Anterior cingulate cortex (tissue), 58 donors: ENCODE measurements at places on chromosomes 6 and 20.

DNA sequence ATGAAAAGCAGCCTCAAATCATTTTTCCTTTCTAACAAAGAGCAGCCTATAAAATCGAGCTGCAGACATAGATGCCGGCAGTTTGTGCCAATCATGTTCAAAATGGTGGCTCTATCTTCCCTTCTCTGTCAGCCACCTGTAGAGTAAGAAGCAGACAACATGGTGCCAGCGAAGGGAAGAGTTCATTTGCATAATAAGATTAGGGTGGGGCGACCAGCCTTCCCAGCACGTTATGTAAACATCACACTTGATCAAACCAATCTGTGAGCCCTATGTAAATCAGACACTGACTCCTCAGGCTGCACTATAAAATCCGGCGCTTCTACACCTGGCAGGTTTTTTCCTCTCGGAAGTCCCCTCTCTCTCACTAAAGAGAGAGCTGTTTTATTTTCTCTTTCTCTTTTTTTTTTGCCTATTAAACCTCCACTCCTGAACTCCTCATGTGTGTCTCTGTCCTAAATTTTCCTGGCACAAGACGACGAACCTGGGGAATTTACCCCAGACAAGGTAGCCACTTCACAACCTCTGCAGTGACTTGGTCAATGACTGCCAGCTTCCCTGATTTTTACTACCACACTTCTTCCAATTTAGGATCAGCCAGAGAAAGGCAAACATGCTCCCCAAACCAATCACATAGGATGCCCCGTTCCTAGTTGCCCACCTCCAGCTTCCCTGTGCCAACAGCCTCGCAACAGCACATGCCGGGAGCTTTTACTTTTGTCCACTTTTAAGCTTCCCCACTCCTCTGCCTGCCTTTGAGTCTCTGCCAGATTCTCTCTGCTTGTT is 12.9 kb downstream of the TPMT start:
- DNase-seq = no peak

DNA sequence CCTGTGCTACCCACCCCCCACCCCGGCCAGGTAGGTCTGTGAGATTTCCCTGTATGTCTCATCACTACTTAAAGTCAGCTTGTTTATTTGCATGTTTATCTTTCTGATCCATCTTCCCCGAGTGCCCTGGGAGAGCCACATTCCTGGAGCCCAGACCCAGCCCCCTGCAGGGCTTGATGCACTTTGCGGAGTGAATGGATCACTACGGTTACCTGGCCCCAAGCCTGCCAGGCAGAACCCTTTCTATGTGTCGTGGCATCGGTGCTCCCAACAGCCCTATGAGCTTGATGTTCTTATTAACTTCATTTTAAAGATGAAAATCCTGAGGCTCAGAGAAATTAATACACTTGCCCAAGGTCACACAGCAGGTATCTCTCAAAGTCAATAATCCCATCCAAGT is 13.6 kb upstream of the SLCO4A1 start:
- DNase-seq = no peak

- no peak for DNase-seq
Measured at GRCh38 chr20:64036346-64037198, 590 bp downstream of the C20orf204 start.

GRCh38 chr6:113976806-113977205 is 5.9 kb upstream of the HDAC2 start:
- DNase-seq = no peak

GRCh38 chr6:11432713-11433450 is 104.7 kb upstream of the TMEM170B start:
- DNase-seq = no peak

- DNase-seq = no peak
Measured at GRCh38 chr20:50898475-50898874, 32.8 kb downstream of the ADNP start.
